Bronchial epithelial cell (primary cell): ENCODE measurements at places on chromosomes 7 and 10.

DNA sequence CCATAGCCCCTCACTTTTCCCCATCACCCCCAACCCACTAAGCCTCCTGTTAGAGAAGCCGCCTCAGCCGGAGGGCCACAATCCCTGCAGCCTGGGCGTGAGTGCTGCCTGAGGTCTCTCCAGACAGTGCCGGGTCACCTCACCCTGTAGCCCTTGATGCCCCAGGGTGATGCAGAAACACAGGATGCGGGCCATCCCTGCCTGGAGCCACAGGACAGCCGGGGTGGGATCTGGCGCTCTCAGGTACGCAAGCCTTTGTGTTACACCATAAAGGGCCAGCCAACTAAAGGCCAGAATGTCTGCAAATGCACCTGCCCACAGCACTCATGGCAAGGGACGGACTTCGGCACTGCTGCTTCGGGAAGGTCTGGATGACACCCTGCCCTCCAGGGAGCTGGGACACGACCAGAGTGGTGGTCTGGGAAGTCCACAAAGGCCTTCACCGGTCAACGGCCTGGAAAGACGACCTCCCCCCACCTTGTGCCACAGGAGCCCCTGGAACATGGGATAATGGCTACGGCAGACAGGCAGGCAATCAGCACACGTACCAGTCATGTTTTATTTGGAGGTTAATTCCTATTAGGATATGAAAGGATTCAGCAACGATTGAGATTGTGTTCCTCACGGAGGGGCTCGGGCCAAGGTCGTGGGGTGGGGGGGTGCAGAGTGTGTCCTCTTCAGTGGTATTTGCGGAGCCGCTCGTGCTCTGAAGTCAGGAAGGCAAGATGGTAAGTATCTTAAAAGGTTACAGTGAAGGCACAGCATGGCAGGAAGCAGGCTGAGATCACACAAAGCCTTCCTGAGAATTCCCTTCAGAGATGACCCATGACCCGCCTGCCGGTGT lies 8.1 kb downstream of the ATP5MF start:
- no peak for DNase-seq

- no peak for DNase-seq
Measured at GRCh38 chr7:157006205-157006747, 4.2 kb downstream of the MNX1 start.

DNA sequence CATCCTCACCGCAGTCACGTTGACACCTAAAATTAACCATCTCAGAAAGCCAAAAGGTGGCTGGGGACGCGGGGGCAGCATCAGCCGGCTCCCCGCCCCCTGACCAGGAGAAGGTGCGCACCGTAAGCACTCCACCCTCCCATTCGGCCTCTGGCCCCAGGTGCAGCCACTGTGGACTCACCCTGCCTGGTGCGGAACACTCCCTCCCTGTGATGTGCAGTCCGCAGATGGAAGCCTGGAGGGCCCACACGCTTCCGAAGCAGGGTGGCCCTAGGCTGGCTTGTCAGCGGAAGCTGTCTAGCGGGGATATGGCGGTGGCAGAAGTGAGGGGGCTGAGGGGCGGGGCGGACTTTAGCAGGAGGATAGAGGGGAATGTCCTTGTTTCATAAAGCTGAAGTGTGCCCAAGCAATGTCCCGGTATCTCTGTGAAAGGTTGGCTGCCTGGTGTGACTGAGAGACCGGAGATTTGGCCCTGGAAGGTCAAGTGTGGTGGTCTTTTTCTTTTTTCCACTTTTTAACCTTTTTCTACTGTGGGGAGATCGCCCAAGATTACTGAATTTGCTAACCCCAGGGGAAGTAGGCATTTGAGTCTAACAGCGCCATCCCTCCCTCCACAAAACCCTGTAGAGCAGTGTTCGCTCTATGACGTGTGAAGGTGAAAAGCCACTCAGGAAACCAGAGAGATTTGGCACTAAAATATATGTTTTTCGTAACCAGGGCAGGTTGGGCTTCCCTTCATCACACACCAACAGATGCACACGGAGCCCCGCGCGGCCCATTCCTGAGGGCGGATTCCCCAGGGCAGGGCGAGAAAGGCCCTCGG lies 74.7 kb downstream of the CXCL12 start:
- DNase-seq, result no peak

- DNase-seq, result no peak
Measured at GRCh38 chr10:95278061-95278988, 12.5 kb downstream of the PDLIM1 start.

DNA sequence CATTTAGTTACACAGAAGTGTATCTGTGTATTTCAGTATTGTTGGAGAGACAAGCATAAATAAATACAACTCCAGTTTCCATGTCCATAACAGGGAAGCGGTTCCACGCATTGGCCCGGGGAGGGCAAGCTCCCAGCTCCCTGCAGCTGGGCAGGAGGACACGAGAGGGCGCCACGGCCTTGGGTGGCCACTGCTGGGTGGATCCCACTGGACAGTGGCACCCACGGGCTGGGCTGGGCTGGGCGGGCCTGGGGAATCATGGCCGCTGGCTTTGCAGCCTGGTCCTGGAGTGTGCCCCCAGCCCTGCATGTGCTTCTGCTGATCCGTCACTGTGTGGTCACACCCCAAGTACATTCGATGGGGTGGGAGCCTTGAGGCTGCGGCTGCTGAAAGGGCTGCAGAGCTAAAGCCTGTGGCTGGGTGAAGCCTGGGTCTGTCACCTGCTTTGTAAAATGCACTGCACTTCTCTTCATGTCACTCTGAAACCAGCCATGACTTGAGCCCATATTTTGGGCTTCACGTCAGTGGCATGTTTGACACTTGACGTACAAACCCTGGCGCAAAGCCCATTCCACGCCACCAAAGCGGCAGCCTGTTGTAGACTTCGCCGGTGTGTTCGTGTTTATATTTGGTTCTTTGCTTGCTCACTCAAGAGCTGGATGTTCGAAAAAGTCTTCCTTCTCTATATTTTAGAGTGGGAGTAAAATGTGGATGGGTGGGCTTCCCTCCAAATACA lies 27.5 kb downstream of the LRRC27 start:
- no peak for DNase-seq

- DNase-seq, result peak; percentile 33
Measured at GRCh38 chr7:34011017-34011695, 105.8 kb downstream of the BMPER start.

DNA sequence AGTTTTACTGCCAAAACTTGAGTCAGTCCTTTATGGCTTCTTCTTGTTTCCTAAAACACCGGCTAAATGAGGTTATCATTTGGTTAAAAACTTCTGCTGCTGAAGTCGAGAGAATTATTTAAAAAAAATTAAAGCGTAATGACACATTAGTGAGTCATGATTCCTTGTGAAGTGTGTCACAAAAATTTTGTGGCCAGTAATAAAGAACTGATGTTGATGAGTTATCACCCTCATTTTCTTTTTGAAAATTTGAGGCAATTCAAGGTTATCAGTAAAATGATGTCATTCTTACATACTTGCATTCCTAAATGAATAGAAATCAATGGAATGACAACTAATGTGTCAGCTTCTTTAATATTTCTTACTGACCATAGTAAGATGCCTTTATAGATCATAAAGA lies 427.4 kb downstream of the SORCS3 start:
- DNase-seq, result peak; percentile 73

DNA sequence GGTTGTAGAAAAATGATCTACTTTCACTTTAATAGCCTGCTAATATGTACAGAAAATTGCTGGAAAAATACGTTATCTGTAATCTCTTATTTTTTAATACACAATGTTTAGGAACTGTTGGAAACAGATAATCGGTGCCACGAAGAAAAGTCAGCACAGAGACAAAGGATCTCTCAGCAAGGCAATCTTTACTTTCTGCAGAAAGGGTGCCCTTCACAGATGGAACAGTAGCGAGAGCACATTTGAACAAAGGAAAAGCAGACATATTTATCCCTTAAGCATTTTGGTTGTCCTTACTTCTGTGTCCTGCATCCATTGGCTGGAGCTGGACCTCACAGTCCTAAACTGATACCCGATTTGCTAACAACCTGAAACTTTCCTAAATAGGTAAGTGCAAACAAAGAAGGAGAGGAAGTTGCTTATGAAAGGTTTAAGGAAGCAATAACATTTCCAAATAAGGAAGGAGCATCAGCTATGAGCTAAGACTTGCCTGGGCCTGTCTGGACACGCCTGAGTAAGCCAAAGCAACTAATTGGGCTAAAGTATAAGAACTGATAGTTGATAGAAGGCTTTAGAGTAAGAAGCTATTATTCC lies 640.0 kb downstream of the SH2D4B start:
- peak; percentile 5 for DNase-seq

GRCh38 chr7:92279396-92280031 lies 33.7 kb downstream of the ANKIB1 start:
- DNase-seq, result no peak

DNA sequence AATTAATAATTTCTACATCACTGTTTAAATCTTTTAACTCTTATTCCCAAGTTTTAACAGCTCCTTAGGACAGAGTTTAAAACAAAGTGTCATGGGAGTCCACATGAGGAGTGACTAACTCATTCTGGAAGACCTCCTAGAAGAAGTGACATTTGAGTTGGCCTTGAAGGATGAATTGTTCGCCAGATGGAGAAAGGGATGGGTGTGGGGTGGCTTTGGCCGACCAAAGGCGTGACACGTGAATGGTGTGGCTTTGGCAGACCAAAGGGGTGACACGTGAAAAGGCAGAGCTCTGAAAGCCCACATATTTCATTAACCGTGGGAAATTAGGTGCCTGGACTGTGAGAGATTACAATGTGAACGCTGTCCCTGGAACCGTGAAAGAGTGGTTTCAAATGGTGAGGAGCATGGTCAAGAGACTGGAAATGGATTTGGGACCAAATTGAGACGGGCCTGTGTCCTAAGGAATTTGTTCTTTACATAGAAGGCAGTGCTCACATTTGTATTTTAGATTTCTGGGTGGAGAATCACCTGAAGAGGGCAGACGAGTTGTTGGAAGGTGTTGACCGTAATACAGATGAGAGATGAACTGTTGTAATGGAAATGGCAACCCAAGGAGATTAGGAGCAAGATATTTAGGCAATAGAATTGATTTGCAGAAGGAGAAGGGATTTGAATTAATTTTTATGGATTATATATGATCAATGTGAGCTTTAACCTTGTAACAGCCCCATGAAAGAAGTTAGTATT lies 228.1 kb downstream of the BICC1 start:
- DNase-seq, result no peak

DNA sequence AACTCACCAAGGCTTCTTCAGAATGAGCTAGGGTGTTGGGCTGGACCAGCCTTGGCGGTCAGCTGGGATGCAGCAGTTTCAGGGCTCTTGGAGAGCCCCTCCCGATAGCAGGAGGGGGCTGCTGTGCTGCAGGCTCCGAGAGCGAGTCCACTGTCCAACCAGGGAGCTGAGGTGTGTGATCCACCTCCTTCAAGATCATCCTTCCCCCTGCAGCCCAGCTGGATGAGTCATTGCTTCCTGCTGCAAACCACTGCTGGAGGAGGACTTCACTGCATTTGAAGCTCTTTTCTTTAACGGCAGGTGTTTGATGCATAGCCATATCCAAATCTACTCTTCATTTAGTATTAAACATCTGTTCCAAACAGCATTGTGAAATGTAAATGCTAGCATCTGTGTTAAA lies 54.2 kb upstream of the EBF3 start:
- DNase-seq, result peak; percentile 9

DNA sequence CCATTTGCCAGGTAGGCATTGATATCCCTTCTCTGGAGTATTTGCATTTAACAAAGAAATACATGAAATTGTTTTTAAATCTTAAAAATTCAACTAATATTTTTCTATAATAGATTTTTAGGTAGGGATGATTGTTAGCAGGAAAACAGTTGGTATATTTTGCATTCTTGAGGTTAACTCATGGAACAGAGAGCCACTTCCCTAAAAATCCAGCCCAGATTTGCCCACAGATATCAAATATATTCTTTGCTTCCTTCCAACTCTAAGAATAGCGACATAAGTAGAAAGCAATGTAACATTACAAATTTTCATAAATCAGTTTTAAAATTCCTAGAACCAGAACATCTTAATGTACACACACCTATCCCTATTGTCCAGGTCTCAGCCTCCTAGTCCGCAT lies 45.0 kb upstream of the ANLN start:
- no peak for DNase-seq

- DNase-seq, result no peak
Measured at GRCh38 chr7:149478754-149479153, 17.9 kb upstream of the ZNF777 start.

- no peak for DNase-seq
Measured at GRCh38 chr10:61989995-61990760, 88.7 kb downstream of the ARID5B start.

GRCh38 chr10:86583983-86584382 lies 62.4 kb upstream of the WAPL start:
- no peak for DNase-seq

GRCh38 chr7:50145801-50146338 lies 52.8 kb upstream of the ZPBP start:
- DNase-seq, result no peak

DNA sequence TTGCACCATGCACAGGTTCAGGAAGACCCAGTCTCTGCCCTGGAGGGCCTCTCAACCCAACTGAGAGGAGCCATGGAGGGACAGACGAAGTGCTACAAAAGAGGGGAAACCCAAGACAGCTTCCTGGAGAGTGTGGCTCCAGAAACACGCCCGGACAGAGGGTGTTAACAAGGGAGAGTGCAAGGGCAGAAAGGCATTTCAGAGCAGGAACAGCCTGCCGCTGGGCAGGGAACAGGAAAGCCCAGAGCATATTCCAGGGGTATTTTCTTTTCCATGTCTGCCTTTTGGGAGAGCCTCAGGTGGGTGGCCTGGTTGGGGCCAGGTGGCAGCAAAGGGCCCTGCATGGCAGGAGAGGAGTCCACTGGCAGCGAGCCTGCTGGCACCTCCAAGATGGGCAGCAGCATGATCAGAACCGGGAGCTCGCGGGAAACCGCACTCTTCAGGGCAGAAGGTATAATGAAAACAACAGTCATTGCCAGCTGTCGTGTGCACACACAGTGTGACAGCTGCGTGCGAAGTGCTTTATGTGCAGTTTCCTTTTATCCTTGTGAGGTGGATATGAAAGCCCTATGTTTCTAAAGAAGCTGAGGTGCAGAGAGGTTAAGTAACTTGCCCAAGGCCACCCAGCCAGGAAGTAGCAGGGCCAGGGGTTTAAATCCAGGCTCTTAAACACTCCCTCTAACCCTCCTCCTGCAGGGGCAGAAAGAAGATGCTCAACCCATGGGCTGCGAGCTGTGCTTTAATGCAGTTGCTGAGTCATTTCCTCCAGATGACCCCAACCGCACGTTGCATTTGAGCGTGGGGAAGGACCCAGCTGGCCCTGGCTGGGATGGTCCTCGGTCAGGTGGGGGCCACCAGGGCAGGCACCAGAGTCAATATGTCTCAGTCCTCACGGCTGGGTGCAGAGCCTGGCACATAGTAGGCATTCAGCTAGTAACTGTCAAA lies 128.6 kb downstream of the OAT start:
- DNase-seq, result no peak

DNA sequence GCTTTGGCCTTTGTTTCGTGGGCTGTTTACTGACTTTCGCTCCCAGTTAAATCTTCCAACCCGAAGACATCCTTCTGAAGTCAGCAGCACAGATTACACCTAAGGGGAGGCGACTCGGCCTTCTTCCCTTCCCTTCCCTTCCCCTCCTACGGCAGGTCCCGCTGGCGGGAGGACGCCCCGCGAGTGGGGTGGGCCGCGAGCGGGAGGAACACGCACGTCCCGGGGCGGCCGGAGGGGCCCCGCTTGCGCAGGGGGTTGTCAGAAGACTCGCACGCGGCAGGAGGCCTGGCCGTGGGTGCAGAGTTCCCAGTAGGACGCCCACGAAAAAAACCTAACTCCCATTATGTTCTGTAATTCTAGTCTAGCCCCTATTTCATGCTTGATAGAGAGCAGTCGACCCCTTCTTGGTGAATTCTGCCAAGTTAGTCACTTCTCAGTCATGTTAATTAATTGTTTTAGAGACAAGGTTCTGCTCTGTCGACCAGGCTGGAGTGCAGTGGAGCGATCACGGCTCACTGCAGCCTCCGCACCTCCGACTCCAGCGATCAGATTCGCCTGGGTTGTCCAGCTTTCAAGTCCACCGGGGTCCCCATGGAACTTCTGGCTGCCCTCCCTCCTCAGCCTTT lies 19.2 kb upstream of the ZNF32 start:
- no peak for DNase-seq
